Activated B cell treated with CpG ODN at 0.5 μM for 24 hours (primary cell): ENCODE measurements at places on chromosomes 3 and 15.

GRCh38 chr15:96720251-96720650 is 389.8 kb downstream of the NR2F2 start:
- no peak for DNase-seq

- DNase-seq: no peak
Measured at GRCh38 chr3:50912746-50913145, 238.0 kb downstream of the DOCK3 start.

DNA sequence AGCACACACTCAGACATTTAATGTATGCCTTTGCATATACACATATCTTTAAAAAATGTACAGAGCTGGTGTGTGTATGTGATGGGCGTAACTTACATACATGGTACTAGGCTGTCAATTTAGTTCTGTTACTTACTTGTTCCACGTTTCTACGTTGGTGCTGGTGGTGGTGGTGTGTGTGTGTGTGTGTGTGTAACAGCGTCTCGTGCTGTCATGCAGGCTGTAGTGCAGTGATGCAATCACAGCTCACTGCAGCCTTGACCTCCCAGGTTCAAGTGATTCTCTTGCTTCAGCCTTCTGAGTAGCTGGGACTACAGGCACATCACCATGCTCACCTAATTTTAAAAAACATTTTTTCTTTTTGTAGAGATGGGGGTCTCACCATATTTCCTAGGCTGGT is 64.2 kb downstream of the ISG20 start:
- DNase-seq: no peak

DNA sequence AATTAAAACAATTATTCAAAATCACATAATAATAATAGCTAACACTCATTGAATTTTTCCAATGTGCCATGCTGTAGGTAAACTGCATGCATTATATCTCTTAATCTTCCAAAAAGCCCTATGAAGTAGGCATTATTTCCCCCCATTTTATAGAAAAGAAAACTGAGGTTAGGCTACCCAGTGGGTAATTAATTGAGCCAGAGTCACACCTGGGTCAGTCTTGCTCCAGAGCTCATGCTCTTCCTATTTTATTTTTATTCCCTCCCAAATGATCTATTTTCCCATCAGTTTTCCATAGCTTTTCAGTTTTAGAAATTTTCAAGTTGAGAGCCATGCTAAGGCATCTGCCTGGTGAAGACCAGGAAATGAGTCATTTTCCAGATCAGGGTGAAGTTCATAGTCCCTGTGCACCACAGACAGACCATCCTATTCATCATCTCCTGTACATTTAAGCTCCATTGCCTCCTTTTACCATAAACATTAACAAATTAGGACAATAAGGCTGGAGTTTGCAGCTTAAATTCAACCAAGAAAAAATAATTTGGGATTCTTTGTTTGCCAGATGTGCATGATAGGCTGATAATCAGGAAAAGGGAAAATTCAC is 417.3 kb downstream of the OTOL1 start:
- DNase-seq: no peak

- DNase-seq: no peak
Measured at GRCh38 chr3:46482632-46483350, 15.0 kb upstream of the RTP3 start.

GRCh38 chr3:195286115-195286872 is 15.3 kb upstream of the XXYLT1 start:
- DNase-seq: no peak

- DNase-seq: no peak
Measured at GRCh38 chr3:187684880-187685279, 14.7 kb upstream of the SST start.

DNA sequence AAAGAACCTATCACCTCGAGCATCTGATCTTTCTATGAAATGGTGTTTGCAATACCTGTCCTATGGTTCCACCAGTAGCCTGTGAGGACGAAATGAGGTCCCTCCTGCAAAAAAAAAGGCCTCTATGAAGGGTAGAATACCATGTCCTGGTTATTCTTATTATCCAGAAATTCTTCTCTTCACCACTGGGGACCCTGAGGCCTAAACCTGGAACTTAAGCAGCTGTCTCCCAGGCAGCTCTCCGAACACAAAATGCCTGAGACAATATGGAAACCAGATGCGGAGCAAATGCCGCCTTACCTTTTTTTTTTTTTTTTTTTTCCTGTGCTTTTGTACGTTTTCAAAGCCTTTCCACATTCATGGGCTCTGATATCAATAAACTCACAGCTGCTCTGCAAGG is 62.1 kb upstream of the WNT5A start:
- DNase-seq: no peak

- DNase-seq: no peak
Measured at GRCh38 chr3:162376761-162377160, 880.2 kb downstream of the OTOL1 start.

DNA sequence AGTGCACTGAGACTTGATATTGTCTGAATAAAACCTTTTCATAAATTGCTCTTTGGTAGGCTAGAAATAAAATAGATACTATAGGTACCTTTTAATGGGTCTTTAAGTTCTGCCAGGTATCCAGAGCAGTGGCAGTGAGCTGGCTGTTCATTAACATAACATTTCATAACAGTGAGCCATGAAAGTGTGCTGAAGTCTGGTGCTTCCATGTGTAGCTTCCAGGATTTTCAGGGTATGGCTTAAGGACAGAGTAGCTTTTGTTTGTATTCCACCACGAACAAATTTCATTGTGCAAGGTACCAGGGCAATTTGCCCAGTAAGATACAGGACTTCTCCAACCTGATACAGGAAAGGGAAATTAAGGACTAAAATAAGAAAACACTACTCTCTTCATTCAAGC is 124.7 kb upstream of the NANOGP8 start:
- no peak for DNase-seq

GRCh38 chr3:13480340-13481318 is 523 bp downstream of the HDAC11 start:
- no peak for DNase-seq

DNA sequence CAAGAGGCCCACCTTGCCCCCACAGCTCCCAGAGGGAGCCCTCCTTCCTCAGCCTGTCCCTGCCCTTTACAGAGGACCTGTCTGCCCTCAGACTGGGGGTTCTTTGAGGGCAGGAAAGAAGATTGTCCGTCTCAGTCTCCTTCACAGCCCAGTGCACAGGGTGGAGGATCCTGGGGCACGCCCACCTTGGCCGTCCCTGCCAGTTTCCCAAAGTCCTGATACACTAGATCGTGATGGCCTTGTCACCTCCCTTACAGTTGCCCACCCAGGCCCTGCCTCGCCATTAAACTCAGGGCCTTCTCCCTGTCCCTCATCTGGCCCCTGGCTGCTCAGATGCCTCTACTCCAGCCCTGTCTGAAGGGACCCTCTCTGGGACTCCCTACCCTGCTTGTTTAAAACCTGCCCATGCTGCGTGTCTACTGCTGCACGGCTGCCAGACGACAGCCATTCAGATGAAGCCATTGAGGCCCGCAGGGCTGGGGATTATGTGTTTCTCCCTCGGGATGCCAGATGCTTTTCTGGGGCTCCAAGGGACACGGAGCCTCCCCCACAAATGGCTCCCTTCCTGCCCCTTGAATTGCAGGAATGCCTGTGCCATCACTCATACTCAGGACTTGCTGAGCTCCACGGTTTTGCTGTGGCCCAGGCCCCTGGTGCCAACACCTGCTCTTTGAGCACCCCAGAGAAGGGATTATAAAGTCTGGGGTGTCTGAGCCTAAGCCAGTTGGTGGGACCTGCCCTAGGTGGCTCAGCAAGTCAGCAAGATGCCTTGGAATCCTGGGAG is 27.8 kb downstream of the ACSBG1 start:
- no peak for DNase-seq

DNA sequence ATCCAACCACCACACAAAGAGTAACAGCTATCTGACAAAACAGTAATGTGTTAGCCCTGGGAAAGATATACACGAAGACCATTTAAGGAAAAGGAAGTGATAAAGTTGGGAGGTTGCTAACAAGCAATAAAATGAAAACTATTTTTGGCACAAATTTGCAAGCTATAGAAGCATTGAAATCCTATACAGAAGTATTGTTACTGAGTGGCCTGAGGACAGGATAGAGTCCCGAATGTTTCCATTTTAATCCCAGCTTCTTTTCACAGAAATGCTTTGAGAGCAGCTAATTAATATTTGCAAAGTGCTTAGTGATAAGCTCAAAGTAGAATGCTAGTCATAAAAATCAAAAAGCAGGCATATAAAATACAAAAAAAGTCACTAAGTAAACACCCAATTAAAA is 51.5 kb downstream of the RAD18 start:
- DNase-seq: no peak

DNA sequence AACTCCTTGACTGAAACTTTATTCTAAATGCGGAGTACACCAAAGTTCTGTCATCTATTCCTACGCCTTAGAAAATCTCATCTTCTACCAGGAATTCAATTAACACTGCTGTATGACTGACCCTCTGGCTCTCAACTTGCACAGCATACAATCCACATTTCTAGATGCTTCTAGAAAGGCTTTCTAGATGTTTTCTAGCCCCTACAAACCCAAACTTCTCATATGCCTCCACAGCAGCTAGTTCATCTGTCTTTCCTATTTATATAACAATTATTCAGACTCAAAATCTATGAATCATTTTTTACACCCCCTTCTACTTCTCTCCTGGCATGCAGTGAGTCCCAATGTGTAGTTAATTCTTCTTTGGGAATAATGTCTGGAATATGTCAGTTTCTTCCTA is 13.2 kb downstream of the INO80 start:
- DNase-seq: no peak

DNA sequence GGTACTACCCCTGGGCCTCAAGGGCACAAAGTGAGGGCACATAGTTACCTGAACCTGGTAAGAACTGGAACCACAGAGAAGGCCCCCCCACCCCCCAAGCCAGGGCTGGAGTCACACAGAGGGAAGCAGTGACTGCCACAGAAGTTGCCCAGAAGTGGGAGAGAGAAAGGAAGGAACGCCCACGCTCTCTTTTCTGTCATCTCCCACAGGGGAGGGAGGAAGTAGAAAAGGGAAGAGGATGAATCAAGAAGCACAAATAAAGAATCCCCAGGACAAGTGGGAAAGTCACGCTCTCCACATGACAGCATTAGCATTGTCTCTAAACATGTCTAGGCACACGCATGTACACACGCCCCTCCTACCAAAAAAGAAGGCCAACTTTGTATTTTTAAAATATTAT is 114.7 kb upstream of the FRMD4B start:
- DNase-seq: no peak

- DNase-seq: no peak
Measured at GRCh38 chr15:68989541-68990230, 24.8 kb upstream of the NOX5 start.

GRCh38 chr15:59591356-59591755 is 20.2 kb upstream of the GCNT3 start:
- DNase-seq: no peak

GRCh38 chr15:28246605-28247004 is 75.4 kb downstream of the HERC2 start:
- no peak for DNase-seq

GRCh38 chr3:195238586-195239118 is 32.3 kb downstream of the XXYLT1 start:
- DNase-seq: no peak

DNA sequence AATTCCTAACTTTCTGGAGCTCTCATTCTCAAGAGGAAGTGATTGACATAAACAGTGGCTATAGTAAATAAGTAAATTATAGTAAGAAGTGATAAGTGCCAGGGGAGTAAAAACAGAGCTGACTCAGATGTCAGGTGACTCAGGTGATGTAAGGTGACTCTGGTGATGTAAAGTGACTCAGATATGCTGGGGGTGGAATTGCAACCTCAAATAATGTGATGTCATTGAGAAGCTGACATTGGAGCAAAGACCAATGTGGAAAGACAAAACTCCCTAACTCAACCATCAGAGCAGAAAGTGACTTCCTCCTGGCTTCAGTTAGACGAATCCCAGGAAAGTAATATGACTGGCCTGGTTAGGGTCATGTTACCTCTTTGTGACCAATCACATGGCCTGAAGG is 144.2 kb upstream of the SNTN start:
- DNase-seq: no peak

DNA sequence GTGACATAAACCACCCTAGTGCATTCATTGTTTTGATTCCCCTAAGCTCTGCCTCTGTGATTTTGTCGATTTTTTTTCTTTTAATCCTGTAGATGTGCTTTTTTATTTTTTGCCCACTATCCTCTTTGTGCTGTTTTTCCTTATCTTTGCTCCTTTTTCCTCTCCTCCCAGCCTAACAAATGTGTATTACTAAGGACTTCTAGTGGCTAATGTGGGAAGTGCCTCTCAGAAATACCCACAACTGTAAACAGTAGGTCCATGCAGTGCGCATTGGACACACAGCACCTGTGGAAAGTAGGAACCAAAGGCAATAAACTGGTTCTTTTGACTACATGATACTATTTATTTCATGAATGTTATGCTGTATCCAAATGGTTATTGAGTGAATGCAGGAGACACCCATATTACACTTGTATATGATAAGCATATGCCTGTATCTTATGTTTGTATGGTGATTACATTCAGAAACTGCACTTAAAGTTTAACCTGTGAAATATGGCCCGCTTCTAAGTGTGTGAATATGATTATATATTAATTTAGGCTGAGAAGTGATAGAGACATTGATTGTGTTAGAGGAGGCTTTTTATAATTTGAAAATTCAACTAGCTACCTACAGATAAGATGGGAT is 147.8 kb downstream of the PLCL2 start:
- DNase-seq: no peak

GRCh38 chr15:32849769-32850668 is 132.2 kb downstream of the GREM1 start:
- DNase-seq: no peak
